ENCODE measurements at places on chromosomes 7 and 10. TPM values are rescaled to one million over a fixed set of nuclear protein-coding genes. Genes with fewer than 3 reads are reported as not detected.

The BLNK gene
- 205 TPM for total RNA-seq

The PKD2L1 gene
- not detected for total RNA-seq

The ADCY1 gene
- total RNA-seq = 0.05 TPM

The RBP3 gene
- total RNA-seq = not detected

The FAM200A gene
- 11.9 TPM for total RNA-seq

The RSPH10B2 gene
- total RNA-seq = 1.6 TPM

The STRIP2 gene
- total RNA-seq = 0.39 TPM

The TBATA gene
- not detected for total RNA-seq

The STEAP1B gene
- total RNA-seq = 8.8 TPM

The SPDYE9 gene
- total RNA-seq = not detected

The AKR1D1 gene
- total RNA-seq = not detected

The CLEC5A gene
- total RNA-seq = 0.24 TPM

The IGFBP3 gene
- total RNA-seq = not detected

The VTI1A gene
- 85.8 TPM for total RNA-seq

The PAX2 gene
- not detected for total RNA-seq

The IQUB gene
- total RNA-seq = 0.27 TPM

The NPY4R gene
- total RNA-seq = not detected

The GNGT1 gene
- total RNA-seq = not detected

The AKR1C1 gene
- not detected for total RNA-seq

The FEZF1 gene
- not detected for total RNA-seq

The FAM237B gene
- not detected for total RNA-seq

The CDH23 gene
- total RNA-seq = 0.37 TPM

The DNAJB9 gene
- total RNA-seq = 21.1 TPM

The KIAA1217 gene
- total RNA-seq = 0.53 TPM

The CALD1 gene
- total RNA-seq = 0.69 TPM

The OR6B1 gene
- not detected for total RNA-seq

The AP3M1 gene
- total RNA-seq = 48.9 TPM

The FGF8 gene
- total RNA-seq = not detected

The SFTPA1 gene
- total RNA-seq = not detected

The MTPN gene
- total RNA-seq = 114 TPM

The RASA4B gene
- total RNA-seq = 20.6 TPM

The WEE2 gene
- total RNA-seq = not detected

Measured in B cell (primary cell).